Fibroblast of mammary gland (primary cell): ENCODE measurements at places on chromosomes 12 and 14.
A peak's percentile ranks its signal among the peaks of the same experiment; 100 is the strongest.

DNA sequence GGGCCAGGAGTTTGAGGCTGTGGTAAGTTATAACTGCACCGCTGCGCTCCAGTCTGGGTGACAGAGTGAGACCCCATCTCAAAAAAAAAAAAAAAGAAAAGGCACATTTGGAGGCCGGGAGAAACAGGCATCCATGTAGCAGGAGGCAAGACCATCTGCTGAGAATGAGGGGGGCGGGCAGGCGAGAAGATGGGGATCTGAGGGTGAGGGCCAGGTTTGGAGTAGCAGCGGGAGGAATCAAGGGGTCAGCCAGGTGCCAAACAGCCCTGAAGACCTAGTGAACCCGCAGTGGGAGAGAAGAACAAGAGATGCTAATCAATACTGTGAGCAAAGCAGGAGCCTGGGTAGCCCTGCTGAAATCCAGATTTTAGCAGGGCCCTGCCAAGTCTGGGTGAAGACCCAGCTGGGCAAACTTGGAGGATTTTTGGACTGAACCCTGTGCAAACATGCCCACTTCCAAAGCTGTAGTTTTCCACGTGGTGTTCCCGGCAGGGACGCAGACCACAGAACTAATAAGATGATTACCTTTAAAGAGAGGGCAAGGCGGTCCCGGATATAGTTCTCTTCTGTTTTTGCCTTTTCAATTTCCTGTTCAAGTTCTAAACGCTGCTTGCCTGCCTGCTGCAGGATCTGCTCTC, 61.0 kb downstream of the NIN start:
- DNase-seq, result no peak

- DNase-seq, result peak; percentile 68
Observed at GRCh38 chr14:54839701-54840119, 62.9 kb downstream of the GCH1 start.

GRCh38 chr14:36021030-36021422, 155.5 kb downstream of the PTCSC3 start:
- DNase-seq, result no peak

DNA sequence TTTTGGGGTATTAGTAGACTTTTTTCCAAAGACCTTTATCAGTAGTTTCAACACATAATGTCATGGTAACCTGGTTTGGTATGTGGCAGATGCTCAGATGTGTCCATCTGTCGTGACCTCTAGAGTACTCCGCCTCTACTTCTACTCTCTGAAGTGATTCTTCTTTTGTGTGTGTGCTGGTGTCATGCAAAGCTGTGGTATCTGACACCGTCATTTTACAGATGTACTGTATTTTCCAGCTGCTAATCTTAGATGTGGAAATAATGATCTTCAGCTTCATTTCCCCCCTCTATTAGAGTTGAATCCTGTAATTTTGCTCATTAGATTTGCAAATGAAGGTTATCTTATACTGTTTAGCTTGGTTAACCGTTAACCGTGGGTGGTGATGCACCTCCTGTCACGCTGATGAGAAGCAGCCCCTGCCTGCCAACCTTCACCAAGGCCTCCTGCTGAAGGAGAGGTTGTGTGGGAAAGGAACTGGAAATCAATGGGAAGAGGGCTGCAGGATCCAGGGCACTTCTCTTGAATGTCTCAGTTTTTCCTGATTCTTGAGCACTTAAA, 222.4 kb upstream of the AMIGO2 start:
- no peak for DNase-seq

- DNase-seq, result no peak
Observed at GRCh38 chr12:23626791-23627190, 322.7 kb downstream of the SOX5 start.

GRCh38 chr12:106301241-106301610, 1.3 kb upstream of the TCP11L2 start:
- peak; percentile 23 for DNase-seq
